ENCODE measurements at places on chromosomes 5 and 9.

- no peak for DNase-seq
These were observed 49.8 kb downstream of the ROR2 start for GRCh38 chr9:91900055-91900796.

GRCh38 chr9:118577121-118577520 is 792.1 kb downstream of the BRINP1 start:
- DNase-seq: no peak

DNA sequence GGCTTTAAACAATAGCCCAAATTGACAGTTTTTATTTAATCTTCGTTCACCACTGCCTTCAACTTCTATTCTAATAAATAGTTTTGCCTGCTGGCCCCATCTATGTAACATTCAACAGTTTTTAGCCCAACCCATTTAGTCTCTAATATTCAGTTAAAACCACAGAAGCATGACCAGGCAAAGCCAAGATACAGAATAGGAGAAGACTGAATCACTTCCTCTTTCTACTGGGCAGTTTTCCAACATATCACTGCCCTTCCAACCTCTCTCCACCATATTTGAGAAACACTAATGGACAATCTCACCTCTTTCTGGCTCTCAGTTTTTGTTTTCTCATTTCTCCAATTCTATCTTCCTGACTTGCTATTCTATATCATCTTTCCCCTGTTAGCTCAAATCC is 352.9 kb downstream of the DNAH5 start:
- DNase-seq: no peak

DNA sequence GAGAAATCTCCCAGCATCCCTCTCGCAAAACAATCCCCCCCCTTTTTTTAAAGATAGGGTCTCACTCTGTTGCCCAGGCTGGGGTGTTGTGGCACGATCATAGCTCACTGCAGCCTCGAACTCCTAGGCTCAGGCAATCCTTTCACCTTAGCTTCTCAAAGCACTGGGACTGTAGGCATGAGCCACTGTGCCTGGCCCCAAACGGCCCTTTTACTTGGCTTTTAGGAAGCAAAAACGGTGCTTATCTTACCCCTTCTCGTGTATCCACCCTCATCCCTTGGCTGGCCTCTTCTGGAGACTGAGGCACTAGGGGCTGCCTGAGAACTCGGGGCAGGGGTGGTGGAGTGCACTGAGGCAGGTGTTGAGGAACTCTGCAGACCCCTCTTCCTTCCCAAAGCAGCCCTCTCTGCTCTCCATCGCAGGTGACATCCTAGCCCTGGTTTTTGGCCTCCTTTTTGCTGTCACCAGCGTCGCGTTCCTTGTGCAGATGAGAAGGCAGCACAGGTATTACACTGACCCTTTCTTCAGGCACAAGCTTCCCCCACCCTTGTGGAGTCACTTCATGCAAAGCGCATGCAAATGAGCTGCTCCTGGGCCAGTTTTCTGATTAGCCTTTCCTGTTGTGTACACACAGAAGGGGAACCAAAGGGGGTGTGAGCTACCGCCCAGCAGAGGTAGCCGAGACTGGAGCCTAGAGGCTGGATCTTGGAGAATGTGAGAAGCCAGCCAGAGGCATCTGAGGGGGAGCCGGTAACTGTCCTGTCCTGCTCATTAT is 6.8 kb downstream of the CA9 start:
- DNase-seq: peak; percentile 54

DNA sequence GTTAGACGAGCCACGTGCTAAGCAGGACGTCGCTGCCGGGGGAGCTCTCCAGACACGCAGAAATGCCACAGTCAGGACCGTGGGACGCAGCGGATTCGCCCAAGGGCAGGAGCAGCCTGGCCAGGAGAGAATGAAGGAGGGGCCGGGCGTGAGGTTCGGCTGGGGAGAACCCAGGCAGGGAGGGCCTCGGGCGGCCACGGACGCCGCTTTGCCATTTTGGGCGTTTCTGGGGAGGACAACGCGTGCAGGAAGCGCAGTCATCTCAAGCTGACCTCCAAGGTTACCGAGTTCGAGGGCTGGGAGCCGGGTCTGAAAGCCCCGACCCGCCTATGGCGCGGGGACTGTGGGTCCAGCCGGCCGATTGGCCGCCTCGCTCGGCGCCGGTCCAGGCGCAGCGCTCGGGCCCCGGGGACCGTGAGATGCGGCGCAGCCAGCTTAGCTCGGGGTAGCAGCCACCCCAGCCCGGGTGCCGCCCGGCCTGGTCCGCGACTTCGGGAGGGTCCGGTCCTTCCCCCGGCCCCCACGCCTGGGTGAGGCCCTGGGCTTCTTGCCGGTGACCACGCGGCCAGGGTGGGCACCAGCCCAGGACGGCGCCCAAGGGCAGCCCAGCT is 760 bp upstream of the MAN1B1 start:
- no peak for DNase-seq

- peak; percentile 19 for DNase-seq
These were observed 114.1 kb upstream of the LPCAT1 start for GRCh38 chr5:1637639-1638481.

DNA sequence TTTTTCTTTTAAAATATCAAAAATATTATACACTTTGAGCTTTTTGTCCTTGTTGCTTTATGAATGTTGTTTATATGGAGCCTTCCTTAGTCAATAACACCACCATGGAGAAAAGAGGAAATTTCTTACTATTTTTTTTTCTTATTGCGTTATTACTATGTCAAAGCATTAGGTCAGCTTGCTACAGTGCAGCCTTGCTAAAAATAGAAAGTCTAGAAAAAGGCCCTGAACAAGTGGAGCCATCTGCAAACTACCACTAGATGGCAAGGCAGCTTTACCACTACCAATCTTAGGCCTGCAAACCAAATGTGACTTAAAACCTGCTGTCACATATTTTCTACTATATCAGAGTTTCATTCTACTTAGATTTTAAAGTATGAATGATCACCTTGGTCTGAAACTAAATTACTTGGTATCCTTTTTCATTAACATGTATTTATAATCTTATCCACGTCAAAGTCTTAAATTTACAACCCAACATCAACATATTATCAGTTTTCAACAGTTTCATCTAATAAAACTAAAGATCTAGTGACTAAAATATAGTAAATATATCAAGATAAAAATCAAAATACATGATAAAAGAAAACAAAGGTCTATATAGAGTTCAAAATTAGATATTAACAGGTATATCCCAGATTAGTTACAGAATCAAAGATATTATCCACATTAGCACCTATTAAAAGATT is 113.1 kb upstream of the ACOT12 start:
- peak; percentile 77 for DNase-seq

DNA sequence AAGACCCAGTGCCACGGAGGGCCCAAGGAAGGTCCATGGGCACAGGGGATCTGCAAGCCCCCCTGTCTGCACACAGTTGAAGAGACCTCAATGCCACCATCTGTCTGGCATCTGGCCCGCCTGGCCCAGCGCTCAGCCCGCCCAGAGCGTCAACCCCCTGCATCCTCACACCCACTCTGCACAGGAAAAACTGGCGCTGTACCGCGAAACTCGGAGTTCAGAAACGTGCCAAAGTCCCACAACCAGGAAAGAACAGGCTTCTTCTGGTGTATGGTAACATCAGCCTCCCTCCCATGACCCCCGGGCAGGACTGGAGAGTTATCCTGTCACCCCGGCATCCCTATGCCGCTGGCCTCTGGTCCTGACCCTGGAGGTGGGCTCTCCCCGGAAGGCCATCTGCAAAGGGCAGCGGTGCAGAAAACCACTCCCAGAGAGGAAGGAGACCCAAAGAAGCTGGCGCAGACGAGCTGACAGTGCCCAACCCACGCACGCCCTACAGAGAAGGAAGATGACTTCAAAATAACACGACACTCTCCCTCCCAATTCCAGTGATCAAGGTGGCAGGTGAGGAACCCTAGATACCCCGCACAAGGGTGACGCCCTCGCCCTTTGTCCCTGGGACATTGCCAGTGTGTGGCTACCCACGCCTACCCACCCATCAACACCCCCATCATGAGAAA is 18.9 kb downstream of the VAV2 start:
- DNase-seq: no peak

- DNase-seq: no peak
These were observed 139.1 kb upstream of the CLINT1 start for GRCh38 chr5:157997991-157998504.

DNA sequence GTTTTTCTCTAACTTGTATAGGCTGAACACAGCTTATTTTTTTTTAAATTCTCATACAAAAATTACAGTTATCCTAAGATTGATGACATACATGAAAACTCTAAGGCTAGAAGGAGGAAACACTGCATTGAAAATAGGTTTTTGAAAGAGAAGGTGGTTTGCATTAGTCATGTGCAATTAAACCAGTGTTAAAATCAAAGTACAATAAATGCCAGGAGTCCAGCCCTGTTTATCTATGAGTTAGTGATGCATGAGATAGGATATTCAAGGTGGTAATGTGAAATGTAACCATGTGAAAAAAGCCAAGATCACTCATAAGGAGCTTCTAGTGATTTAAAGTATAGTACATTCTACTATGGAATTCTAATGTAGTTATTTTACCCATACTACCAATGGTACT is 444.9 kb upstream of the CYLC2 start:
- no peak for DNase-seq

DNA sequence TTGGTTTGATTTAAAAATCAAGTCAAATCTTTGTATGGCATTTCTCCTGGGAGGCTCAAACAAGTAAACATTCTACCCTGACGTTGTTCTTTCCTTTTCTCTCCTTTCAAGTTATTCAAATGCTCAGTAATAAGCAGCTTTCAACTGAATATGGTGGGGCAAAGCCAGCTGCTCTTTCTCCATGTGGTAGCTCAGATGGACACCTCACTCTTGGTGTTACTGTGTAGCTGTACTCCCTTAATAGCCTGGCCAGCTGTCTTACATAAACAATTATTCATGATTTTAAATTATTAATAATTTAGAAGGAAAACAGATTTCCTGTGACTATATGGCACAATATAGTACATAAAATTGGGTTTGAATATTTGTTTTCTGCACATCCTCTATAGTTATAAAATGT is 165.2 kb downstream of the PDE4D start:
- no peak for DNase-seq

- DNase-seq: peak; percentile 16
These were observed 167.8 kb downstream of the PAM start for GRCh38 chr5:102922799-102923477.

DNA sequence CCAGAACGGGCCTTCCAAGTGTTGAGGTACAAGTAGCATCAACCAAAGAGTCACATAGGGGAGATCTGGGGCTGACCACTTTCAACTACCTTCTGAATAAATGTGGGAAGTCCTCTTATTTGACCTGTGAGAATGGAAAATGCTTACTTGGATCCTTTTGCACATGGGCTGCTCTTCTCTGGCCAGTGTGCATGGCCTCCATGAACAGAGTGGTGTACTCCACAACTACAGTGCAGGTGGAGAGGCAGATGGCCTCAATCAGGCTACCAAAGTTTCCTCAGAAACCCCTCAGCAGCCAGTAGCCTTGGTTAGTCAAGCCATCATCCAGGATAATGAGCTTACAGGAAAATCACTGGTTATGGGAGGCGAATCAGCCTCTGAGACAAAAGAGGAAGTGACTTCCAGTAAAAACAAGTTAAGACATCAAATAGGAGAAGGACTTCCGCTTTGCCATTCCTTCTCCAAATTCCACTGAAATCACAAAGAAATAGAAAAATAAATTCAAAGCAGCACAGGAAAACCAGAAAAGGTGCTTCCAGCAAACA is 18.3 kb upstream of the FCHO2 start:
- no peak for DNase-seq

- DNase-seq: no peak
These were observed 3.2 kb downstream of the TPM2 start for GRCh38 chr9:35686222-35687203.

DNA sequence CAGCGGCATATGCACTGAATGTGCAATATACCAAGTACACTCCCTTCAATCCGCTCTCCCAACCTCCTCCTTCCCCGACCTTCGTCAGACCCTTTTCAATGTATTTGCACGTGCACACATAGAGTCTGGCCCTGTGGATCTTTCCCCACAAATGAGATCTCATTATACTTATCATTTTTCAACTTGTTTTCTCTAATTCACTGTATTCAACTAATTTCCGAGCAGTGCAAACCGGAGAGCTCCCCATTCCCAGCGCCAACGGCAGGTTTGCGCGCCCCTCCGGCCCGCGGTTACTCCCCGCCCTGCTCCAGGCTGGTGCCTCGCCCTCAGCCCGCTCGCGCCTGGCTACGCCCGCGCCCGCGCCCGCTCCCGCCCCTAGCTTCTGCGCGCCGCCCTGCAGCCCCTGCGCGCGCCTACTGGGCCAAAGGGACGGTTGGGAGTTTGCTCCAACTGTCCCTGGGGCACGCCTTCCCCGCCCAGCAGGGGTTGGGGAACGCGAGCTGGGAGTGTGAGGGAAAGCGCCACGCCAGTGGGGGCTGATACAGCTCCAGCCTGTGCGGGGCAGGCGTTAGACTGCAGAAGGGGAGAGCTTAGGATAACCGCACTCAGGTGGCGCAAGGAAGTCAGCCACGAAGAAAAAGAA is 3.3 kb upstream of the CDC20B start:
- DNase-seq: peak; percentile 29

GRCh38 chr5:122741681-122742080 is 33.2 kb upstream of the SNX2 start:
- no peak for DNase-seq

GRCh38 chr5:123387313-123387712 is 35.9 kb downstream of the CEP120 start:
- no peak for DNase-seq

DNA sequence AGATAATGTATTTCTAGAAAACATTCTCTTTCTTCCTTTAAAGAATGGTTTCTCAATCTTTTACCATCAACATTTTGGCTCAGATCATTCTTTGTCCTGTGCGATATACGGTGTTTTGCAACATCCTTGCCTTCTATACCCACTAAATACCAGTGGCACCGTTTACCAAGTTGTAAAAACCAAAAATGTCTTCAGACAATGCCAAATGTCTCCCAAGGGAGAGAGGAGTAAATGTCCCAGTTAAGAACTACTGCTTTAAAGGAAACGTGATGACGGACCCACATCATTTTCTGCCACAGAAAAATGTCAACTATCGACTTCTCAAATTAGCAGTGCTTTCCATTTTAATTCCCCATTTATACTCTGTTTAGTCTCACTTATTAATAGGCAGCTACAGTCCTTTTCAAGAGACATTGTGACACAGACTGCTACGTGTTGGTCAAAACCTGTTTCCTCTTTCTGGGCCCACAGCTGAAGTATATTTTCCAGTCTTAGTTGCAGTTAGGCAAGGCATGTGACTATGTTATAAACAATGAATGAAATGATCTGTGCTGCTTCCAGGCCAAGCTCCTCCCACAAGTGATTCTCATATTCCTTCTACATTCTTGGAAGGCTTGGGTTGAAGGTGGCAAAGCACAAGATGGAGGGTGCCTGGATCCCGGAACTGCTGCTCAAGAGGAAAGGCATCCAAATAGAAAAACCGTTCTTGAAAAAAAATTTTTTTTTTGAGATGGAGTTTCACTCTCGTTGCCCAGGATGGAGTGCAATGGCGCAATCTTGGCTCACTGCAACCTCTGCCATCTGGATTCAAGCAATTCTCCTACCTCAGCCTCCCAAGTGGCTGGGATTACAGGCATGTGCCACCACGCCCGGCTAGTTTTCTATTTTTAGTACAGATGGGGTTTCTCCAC is 8.8 kb downstream of the PRXL2C start:
- DNase-seq: no peak

Measured in GM13976 (cell line).